ENCODE measurements at places on chromosomes 7 and 10.

GRCh38 chr7:107742678-107743566 lies 1.0 kb upstream of the CBLL1 start:
- peak; percentile 53 for DNase-seq

DNA sequence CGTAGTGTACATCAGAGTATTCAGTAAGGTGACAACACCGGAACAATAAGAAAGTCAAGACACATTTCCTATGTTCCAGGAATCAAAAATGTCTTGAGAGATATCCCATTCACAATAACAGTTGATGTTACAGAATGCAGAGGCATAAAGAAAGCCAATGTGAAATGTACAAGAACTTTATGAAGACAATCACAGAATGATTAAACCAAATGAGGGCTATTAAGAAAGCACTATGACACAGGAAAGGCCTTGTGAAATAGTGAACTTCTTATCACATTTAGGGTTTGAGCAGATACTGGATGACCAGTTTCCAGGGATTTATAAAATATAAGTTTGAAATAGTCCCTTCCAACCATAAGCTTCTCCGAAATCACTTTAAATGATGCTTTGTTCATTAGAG lies 52.7 kb downstream of the VWDE start:
- DNase-seq: no peak

GRCh38 chr7:36535866-36536664 lies 146.4 kb downstream of the ANLN start:
- DNase-seq: no peak

DNA sequence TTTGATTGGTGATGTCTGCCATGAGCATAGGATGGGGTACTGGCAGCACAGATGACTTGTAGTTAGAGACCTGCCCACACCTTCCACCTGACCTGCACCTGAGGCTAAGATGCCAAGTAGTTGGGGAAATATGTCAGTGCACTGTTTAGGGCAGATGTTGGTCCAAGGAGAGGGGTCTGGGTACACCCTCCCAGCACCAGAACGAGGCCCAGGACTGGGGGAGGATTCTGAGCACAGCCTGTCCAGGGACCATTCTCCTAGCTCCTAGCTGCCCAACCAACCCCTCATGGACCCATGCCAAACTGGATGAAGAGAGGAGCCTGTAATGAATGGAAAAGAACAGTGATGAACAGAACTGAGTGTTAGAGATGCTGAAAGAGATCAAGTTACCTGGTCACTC lies 28.0 kb downstream of the FRMPD2 start:
- DNase-seq: no peak

GRCh38 chr7:144720710-144721109 lies 115.1 kb downstream of the TPK1 start:
- no peak for DNase-seq

- no peak for DNase-seq
Measured at GRCh38 chr10:124018886-124019525, 74.4 kb downstream of the CHST15 start.

DNA sequence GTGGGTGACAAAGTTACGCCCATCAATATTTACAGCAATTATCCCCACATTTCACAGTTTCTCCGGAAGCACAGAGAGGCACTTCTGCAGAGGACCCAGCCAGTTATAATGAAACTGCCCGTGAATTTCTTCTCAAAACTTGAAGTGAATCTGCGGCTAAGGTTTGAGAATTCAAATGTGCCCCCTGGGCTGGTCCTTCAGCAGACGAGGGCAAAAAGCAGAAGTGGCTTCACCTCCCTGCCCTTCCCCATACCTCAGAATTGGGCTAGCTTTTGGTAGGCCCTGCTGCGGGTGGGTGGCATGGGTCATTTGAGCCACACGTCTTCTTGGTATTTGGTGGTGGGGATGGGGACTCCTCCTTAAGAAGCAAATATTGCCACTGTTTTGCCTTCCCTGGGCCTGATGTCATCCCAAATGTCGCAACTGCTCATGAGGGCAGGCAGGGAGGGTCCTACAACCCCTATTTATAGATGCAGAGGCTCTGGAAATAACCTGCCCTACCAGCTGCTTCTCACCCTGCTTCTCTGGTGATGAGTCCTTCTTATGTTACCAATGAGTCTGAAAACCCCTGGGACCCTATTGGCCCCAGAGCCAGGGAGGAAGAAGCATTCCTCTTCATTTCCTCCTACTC lies 16.6 kb upstream of the WDFY4 start:
- DNase-seq: no peak

DNA sequence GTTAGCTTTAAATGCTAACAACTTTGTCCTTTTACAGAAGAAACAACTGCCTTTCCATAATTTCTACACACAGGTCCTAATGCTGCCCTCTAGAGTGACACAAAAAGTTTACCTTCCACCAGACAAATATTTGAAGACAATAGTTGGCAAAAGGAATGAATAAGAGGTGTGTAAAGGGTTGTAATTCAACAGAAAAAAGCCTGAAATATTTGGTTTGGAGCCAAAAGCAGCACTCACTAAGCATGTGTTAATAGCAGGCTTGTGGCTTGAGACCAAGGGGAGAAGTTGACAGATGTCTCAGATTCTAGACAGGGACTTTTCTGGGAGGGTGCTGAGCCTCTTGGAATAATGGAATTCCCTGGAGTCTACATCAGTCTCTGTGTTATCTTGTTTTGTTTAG lies 156.2 kb upstream of the GALNT17 start:
- DNase-seq: no peak

GRCh38 chr7:85469446-85470010 lies 282.7 kb upstream of the SEMA3D start:
- no peak for DNase-seq

GRCh38 chr10:68562661-68563570 lies 2.8 kb downstream of the TET1 start:
- no peak for DNase-seq

DNA sequence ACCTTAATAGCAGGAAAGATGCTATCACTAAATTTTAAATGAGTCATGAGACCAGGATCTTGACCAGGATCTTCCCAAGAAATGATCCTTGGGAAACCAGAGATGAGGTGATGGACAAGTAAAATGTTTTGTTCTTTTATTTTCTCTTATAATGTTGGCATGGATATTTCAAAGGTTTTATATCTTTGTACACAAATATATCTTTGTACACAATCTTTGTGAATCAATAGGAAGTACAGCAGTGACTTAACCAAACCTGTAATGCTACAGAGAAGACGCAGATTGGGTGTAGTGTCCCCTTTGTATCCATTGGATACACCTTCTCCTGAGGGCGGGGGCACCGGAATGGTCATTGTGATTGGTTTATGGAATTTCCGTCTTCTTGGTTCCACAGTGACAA lies 180.1 kb upstream of the CCDC6 start:
- no peak for DNase-seq

DNA sequence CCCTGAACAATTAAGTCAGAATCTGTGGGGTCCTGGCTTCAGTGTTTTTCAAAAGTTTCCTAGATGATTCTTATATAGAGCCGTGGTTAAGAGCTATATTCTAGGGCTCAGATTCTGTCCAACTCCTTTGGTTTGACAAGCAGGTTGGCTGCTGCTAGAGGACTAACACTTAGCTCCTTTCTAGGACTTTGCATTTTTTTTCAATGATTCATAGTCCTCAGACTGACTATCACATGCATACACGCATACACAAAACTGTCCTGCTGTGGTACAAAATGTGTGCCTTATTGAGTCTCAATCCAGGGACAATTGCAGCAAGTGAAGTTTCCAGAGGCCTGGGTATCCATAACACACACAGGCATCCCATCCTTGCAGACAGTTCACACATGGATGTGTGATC lies 392.0 kb downstream of the NRG3 start:
- DNase-seq: no peak

GRCh38 chr7:155141562-155141961 lies 71.4 kb downstream of the HTR5A start:
- no peak for DNase-seq

DNA sequence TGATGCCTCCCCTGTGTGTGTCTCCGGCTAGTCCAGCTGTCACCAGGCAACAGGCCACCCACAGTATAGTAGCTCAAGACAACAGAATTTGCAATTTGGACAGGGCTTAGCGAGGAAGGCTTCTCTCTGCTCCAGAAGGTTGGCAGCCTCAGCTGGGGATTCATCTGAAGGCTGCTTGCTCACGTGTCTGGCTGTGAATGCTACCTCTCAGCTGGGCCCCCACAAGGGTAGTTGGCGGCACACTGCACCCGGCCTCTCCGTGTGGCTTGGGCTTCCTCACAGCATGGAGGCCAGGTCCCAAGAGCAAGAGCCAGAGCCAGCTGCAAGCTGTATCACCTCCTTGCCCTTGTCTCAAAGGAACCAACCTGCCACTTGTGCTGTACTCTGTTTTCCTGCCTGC lies 19.2 kb downstream of the ECHDC3 start:
- no peak for DNase-seq

DNA sequence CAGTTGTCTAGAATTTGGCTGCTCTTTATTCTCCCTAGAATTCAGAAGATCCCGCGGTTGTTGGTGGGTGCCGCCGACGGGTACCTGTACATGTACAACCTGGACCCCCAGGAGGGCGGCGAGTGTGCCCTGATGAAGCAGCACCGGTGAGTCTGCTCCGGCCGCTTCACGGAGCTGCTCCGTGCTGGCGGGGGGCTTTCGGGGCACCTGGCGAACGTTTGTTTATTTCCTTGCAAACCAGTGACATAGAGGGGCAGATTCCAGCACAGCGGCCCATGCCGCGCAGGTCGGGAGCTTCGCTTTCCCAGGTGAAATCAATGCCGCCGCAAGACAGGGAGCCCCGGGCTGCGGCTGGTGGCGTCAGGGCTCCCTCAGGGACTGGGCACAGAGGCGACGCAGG lies 38.0 kb downstream of the WIPI2 start:
- no peak for DNase-seq

DNA sequence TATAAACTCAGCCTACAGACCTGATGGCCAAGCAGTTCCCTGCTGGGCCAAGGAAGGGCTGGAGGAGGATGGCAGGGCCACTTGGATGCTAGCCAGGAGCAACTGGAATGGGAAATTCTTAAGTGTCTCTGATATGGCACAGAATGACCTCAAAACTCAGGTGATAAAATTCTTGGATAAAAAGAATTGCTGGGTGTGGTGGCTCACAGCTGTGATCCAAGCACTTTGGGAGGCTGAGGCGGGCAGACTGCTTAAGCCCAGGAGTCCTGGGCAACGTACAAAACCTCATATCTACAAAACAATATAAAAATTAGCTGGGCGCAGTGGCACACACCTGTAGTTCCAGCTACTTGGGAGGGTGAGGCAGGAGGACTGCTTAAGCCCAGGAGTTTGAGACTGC lies 14.0 kb upstream of the PKD1L1 start:
- DNase-seq: no peak

DNA sequence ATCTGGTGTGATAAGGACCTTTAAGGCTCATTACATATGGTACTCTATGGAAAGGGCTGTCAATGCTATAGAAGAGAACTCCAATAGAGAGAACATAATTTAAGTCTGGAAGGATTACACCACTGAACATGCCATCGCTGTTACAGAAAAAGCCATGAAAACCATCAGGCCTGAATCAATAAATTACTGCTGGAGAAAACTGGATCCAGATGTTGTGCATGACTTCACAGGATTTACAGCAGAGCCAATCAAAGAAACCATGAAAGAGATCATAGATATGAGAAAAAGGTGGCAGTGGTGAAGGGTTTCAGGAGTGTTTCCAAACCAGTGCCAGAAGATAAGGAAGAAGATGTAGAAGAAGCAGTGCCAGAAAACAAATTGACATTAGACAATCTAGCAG lies 18.9 kb upstream of the GPR22 start:
- DNase-seq: no peak

DNA sequence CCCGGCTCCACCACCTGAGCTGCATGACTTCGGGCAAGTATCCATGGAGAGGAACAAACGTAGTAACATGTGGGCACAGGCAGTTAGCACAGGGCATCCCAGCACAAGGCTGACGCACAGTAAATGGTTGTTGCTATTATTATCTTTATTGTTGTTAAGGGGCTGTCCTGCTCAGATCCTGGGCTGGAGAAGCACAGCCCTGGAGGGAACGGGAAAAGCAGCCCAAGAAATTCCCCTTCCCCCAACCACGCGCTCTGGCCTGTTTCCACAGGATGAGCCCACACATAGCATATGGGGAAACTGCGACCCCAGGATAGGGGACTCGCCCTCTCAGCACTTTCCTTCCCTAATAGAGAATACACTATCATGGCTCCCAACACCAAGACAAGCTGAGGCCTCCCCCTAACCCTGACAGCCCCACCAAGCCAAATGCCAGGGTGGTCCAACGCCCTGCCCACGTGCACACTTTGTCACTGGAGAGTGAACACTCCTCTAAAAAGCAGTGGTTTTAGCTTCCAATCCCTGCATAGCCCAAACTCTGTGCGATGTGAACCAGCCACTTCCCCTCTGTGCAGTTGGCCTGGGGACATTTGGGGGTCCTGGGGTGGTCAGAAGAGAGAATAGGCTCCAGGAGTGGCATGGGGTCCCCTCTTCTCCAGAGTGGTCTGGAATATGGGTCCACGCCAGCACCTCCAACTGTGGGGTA lies 11.0 kb downstream of the PSD start:
- no peak for DNase-seq

- no peak for DNase-seq
Measured at GRCh38 chr10:77516575-77516974, 121.0 kb downstream of the KCNMA1 start.

DNA sequence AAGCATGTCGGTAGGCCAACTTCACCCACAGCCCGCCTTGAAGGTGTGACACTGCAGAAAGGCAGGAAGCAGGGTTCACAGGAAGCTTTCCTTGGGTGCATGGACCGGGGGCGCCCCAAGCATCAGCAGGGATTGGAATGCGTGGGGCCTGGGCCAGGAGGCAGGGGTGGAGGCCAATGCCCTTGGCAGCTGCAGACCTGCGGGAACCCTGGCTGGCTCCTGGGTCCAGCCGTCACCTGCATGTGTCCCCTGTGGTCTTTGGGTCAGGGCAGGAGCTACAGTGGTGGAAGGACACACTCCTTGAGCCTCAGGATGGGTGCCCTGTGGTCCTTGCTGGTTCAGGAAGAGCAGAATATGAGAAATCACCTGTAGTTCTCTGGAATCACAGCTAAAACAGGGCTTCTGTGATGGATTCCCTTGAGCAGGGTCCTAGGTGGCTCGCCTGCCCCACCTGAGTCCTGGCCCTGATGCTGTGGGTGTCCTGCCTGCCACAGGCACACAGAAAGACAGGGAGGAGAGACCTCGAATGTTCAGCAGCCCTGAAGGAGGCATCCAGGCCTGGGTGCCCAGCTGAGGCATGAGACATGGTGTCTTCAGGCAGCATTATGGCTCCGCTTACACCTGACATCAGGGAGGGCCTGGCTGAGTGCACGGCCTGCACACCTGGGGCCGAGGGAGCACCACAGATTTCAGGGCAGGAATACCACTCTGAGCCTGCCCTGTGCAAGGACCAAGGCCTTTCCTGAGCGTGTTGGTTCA lies 15.1 kb downstream of the ANTXRL start:
- no peak for DNase-seq

GRCh38 chr10:108521827-108522492 lies 1357.5 kb upstream of the SORCS1 start:
- no peak for DNase-seq

Data from T-helper 9 cell (primary cell).